ENCODE measurements at places on chromosomes 5 and 9.

DNA sequence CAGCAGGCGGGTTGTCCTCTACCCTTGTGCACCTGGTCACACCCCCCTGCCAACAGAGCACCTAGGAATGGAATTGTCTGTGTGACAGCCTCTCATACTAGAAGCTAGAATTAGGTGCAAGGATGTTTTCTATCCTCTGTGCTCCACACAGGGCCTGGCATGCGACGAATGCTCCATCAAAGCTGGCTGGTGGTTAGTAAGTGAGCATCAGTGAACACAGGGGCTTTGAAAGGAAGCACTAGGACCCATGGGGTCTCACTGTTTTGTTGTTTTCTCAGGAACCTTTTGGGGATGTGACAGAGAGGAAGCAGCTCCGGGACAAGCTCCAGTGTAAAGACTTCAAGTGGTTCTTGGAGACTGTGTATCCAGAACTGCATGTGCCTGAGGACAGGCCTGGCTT, 32.3 kb downstream of the GALNT12 start:
- no peaks in the 10 kb centered on the region for H3K4me1 ChIP-seq
- no peak overlapping the region for H3K4me3 ChIP-seq
- no peaks in the 10 kb centered on the region for H3K27me3 ChIP-seq
- DNase-seq: no peak

GRCh38 chr9:133290751-133291302, 15.8 kb upstream of the ABO start:
- H3K4me1 ChIP-seq: no peaks in the 10 kb centered on the region
- H3K27ac ChIP-seq: no peak overlapping the region
- no peaks in the 10 kb centered on the region for H3K36me3 ChIP-seq
- peaks cover 51% of the 10 kb centered on the region for H3K27me3 ChIP-seq
- no peak overlapping the region for H3K4me3 ChIP-seq

- H3K4me3 ChIP-seq: no peak overlapping the region
- H3K27ac ChIP-seq: no peak overlapping the region
- H3K36me3 ChIP-seq: no peaks in the 10 kb centered on the region
- DNase-seq: no peak
These were observed 101.4 kb upstream of the ACOT12 start for GRCh38 chr5:81495286-81495685.

- no peak for DNase-seq
- H3K4me1 ChIP-seq: no peaks in the 10 kb centered on the region
- no peak overlapping the region for H3K27ac ChIP-seq
These were observed 281.7 kb upstream of the TRPM3 start for GRCh38 chr9:71403106-71403505.

DNA sequence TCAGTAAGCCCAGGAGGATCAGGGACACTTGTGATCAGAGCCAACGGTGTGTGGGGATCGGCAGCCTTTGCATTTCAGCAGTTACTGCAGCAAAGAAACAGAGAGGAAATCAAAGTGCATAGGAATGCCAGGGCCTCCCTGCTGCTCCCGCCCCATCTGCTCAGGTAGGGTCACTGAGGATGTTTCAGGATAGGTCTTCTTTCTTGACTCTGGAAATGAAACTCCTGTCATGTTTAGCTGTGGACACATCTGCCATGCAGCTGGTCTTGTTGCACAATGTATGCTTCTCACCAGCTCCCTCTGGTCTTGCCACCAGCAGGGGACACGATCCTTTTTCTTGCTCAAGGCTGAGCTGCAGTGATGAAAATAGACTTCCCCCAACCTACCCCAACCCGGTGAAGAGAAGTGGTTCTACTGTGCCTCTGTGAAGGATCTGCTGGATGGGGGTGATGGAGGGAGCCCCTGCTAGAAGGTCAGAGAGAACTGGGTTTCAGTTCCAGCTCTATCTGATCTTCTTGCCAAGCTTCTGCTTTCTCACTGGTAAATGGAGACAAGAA, 185.2 kb upstream of the KLF4 start:
- DNase-seq: no peak
- H3K27ac ChIP-seq: no peak overlapping the region
- H3K27me3 ChIP-seq: no peaks in the 10 kb centered on the region
- H3K4me1 ChIP-seq: no peaks in the 10 kb centered on the region
- no peak overlapping the region for H3K4me3 ChIP-seq

- H3K4me1 ChIP-seq: no peaks in the 10 kb centered on the region
- H3K27ac ChIP-seq: no peak overlapping the region
- DNase-seq: no peak
- no peak overlapping the region for H3K4me3 ChIP-seq
- no peaks in the 10 kb centered on the region for H3K36me3 ChIP-seq
- H3K27me3 ChIP-seq: no peaks in the 10 kb centered on the region
These were observed 33.8 kb downstream of the PDCD1LG2 start for GRCh38 chr9:5543875-5544702.

DNA sequence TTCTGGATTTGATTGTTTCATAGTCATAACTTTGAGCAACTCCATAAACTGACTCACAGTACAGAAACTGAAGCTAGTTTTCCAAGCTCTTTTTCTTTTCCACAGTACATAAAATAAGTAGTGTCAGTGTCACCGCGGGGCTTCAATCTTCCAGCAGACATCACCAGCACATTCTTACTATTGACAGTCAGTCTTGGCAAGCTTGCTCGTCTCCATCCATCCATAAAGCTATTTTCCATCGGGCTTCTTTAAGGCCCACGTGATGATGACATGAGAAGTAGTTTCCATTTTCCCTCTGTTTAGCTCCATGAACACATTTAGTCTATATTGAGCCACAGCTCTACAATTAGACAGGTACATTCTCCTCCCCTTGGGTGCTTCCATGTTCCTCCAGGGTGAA, 443.4 kb downstream of the KDM4C start:
- no peaks in the 10 kb centered on the region for H3K27me3 ChIP-seq
- H3K27ac ChIP-seq: no peak overlapping the region
- H3K36me3 ChIP-seq: no peaks in the 10 kb centered on the region
- no peak overlapping the region for H3K4me3 ChIP-seq

GRCh38 chr5:71573591-71573990, 13.5 kb upstream of the MCCC2 start:
- H3K27me3 ChIP-seq: no peaks in the 10 kb centered on the region
- H3K27ac ChIP-seq: no peak overlapping the region
- H3K4me3 ChIP-seq: no peak overlapping the region
- H3K4me1 ChIP-seq: peaks cover 14% of the 10 kb centered on the region
- no peaks in the 10 kb centered on the region for H3K36me3 ChIP-seq

GRCh38 chr5:132788508-132788907, 11.5 kb upstream of the SEPTIN8 start:
- no peak overlapping the region for H3K27ac ChIP-seq
- no peak overlapping the region for H3K4me3 ChIP-seq
- H3K4me1 ChIP-seq: no peaks in the 10 kb centered on the region
- H3K36me3 ChIP-seq: no peaks in the 10 kb centered on the region
- no peak for DNase-seq

DNA sequence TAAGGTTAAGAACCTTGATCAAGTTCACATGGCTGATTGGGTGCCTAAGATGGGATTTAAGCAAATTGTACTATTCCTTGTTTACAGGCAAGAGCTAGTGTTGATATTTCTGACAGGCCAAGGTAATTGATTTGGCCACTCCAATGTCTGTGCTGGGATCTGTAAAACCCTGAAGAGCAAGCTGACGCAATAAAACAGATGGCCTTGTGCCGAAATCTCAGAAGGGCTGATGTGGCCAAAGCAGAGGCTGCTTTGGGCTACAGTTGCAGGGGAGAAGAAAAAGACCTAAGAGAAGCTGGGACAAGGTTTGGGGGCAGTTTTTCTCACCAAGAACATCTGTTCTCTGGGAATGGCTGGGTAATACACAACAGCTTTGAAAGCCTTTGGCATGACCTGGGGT, 463.2 kb upstream of the ZNF608 start:
- no peak overlapping the region for H3K27ac ChIP-seq
- H3K36me3 ChIP-seq: no peaks in the 10 kb centered on the region
- no peak for DNase-seq
- no peaks in the 10 kb centered on the region for H3K27me3 ChIP-seq

GRCh38 chr5:128925973-128926372, 39.3 kb upstream of the SLC27A6 start:
- no peak overlapping the region for H3K27ac ChIP-seq
- no peaks in the 10 kb centered on the region for H3K27me3 ChIP-seq
- H3K4me1 ChIP-seq: no peaks in the 10 kb centered on the region
- no peak for DNase-seq

- H3K27me3 ChIP-seq: no peaks in the 10 kb centered on the region
- no peaks in the 10 kb centered on the region for H3K36me3 ChIP-seq
- H3K4me3 ChIP-seq: peak within 1 kb of the TSS; percentile 88
- H3K4me1 ChIP-seq: no peaks in the 10 kb centered on the region
- no peak within 1 kb of the TSS for H3K27ac ChIP-seq
- DNase-seq: peak; percentile 62
These were observed at the start of gene ALDH1B1 for GRCh38 chr9:38392235-38393127. ALDH1B1 (plus strand) TSS chr9:38392702; CDS start chr9:38395749, 3,047 bp downstream.

GRCh38 chr5:62142351-62142750, 163.7 kb upstream of the KIF2A start:
- no peak overlapping the region for H3K4me3 ChIP-seq
- H3K27ac ChIP-seq: no peak overlapping the region
- peaks cover 39% of the 10 kb centered on the region for H3K27me3 ChIP-seq
- H3K36me3 ChIP-seq: no peaks in the 10 kb centered on the region
- DNase-seq: no peak
- H3K4me1 ChIP-seq: no peaks in the 10 kb centered on the region

DNA sequence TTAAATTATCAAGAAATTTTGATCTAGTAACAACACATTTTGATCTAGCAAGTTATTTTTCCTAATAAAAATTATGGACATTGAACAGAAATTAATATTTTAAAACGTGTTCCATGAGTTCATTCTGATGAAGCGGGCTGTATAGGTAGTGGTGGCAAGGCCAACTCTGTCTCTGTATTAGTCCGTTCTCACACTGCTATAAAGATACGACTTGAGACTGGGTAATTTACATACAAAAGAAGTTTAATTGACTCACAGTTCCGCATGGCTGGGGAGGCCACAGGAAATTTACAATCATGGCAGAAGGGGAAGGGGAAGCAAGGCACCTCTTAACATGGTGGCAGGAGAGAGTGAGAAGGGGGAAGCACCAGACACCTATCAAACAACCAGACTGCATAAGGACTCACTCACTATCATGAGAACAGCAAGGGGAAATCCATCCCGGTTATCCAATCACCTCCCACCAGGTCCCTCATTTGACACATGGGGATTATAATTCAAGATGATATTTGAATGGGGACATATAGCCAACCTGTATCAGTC, 61.2 kb downstream of the TMEM232 start:
- H3K4me1 ChIP-seq: no peaks in the 10 kb centered on the region
- no peak overlapping the region for H3K27ac ChIP-seq
- no peak overlapping the region for H3K4me3 ChIP-seq
- H3K27me3 ChIP-seq: no peaks in the 10 kb centered on the region
- H3K36me3 ChIP-seq: no peaks in the 10 kb centered on the region

GRCh38 chr9:134489621-134490408, 151.8 kb upstream of the COL5A1 start:
- H3K4me1 ChIP-seq: no peaks in the 10 kb centered on the region
- H3K27me3 ChIP-seq: peaks cover 94% of the 10 kb centered on the region
- DNase-seq: no peak

All from PC-9 (cell line).